ENCODE measurements at places on chromosomes 12 and 14. TPM values are rescaled to one million over a fixed set of nuclear protein-coding genes. Genes with fewer than 3 reads are reported as not detected.

The CCDC177 gene
- total RNA-seq, result not detected

The FAM90A1 gene
- 0.20 TPM for total RNA-seq

The FLRT2 gene
- not detected for total RNA-seq

The PRB2 gene
- total RNA-seq, result not detected

The SYNE3 gene
- total RNA-seq, result 89.5 TPM

The LRRC10 gene
- not detected for total RNA-seq

DNA sequence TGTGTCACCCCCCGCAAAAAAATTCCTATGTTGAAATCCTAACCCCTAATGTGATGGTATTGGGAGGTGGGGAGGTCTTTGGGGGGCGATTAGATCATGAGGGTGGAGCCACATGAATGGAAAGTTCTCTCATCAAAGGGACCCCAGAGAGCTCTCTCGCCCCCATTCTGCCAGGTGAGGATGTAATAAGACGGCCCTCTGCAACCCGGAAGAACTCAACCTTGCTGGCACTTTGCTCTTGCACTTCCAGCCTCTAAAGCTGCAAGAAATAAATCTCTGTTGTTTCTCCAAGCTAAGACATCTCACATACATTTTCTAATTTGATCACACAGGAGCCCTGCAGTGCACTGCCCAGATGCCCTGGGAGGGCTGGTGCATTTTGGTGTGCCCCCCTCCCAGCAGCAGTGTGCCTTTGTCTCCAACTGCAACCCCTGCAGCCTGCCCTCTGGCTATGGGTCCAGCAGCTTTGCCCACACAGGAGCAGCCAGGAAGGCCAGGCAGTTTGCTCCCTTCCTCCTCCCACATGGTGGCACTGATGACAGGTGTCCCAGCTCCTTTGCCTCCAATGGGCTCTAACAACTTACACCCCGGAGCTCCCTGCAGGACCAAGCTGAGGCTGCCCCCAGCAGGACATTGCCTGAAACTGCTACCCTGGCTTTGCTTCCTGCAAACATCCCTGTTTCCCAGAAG lies 59.3 kb downstream of the C14orf132 start:
- H3K4me1 ChIP-seq, result no peaks in the 10 kb centered on the region
- no peaks in the 10 kb centered on the region for H3K36me3 ChIP-seq
- H3K27ac ChIP-seq, result no peak overlapping the region
- DNase-seq, result no peak
- no peak overlapping the region for H3K4me3 ChIP-seq
- no peaks in the 10 kb centered on the region for H3K27me3 ChIP-seq

DNA sequence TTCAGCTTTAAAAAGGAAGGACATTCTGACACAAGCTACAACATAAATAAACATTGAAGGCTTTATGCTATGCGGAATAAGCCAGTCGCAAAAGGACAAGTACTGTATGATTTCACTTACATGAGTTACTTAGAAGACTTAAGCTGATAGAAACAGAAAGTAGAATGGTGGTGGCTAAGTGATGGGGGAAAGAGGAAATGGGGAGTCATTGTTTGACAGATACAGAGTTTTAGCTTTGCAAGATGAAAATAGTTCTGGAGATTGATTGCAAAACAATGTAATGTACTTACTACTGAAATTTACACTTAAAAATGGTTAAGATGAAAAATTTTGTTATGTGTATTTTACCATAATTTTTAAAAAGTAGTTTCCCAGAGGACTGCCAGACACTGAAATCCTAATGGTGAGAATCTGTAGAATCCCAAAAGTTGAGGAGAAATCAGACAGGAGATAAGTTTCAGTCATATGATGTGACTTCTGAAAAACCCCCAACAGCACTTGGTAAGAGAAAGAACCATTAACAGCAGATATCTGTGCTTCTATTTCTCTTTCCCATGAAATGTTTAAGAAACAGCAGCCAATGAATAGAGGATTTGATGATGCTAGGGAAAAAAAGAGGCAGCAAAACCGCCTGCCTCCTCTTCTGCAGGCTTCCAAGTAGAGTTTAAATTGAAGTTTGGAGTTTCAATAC lies 16.6 kb upstream of the CLEC2A start:
- peak overlapping the region; percentile 55 for H3K27ac ChIP-seq
- H3K27me3 ChIP-seq, result peaks cover 4% of the 10 kb centered on the region
- H3K4me3 ChIP-seq, result peak overlapping the region; percentile 1
- H3K36me3 ChIP-seq, result no peaks in the 10 kb centered on the region
- no peak for DNase-seq

DNA sequence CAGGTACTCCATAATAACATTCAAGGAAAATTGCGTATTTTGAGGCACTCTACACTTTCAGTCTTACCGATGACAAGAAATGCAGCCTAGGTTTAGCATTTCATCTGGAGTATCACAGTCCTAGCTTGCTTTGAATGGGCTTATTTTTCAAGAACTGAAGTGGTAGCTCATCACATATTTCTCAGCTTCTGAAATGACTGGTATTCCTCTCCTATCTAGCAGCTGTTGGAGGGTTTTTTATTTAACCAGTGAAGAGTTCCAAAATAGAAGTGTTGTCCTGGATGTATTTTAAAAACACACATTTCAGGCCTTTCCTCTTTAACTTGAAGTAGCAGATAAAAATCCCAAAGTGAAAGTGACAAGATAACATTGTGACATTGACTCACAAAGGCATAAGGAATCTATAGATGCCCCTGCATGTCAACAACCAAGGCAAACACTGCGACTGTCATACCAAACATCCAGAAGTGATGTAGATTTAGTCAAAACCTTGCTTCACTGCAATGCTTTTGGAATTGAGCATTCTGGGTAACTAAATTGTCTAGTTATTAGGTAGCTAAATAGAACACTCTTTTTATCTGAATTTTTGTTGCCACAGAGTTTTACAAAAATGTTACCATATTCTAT lies 182.2 kb upstream of the FBXO33 start:
- H3K27ac ChIP-seq, result no peak overlapping the region
- H3K27me3 ChIP-seq, result no peaks in the 10 kb centered on the region
- no peaks in the 10 kb centered on the region for H3K4me1 ChIP-seq
- H3K36me3 ChIP-seq, result no peaks in the 10 kb centered on the region
- DNase-seq, result no peak
- H3K4me3 ChIP-seq, result no peak overlapping the region

DNA sequence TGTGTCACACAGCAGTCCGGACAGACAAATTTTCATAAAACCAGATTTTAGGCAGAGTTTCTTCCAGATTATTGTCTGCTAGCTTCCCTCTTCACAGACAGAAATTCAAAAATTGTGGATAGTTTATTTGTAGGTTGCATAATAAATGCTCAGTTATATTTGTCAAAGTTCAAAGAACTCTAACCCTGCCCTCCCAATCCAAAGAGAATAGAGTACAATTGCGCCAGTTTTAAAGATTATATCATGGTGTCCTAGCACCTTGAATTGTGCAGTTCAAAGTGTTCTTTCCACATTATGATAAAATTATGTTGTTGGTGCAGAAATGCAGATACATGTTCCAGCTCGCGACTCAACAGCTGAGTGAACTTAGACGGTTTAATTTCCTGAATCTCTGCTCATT lies 263.1 kb downstream of the PRKD1 start:
- no peaks in the 10 kb centered on the region for H3K36me3 ChIP-seq
- no peak overlapping the region for H3K27ac ChIP-seq
- H3K27me3 ChIP-seq, result no peaks in the 10 kb centered on the region
- no peak overlapping the region for H3K4me3 ChIP-seq
- no peak for DNase-seq

- H3K4me1 ChIP-seq, result no peaks in the 10 kb centered on the region
- H3K36me3 ChIP-seq, result peaks cover 2% of the 10 kb centered on the region
- H3K27me3 ChIP-seq, result no peaks in the 10 kb centered on the region
Observed at GRCh38 chr14:65555358-65555757, 142.8 kb downstream of the FUT8 start.

- DNase-seq, result no peak
- H3K27ac ChIP-seq, result no peak overlapping the region
- H3K27me3 ChIP-seq, result no peaks in the 10 kb centered on the region
- peaks cover 17% of the 10 kb centered on the region for H3K36me3 ChIP-seq
- H3K4me1 ChIP-seq, result peaks cover 49% of the 10 kb centered on the region
Observed at GRCh38 chr14:71395151-71395604, 487.9 kb downstream of the PCNX1 start.

- peak overlapping the region; percentile 61 for H3K27ac ChIP-seq
- peaks cover 77% of the 10 kb centered on the region for H3K4me1 ChIP-seq
- H3K36me3 ChIP-seq, result peaks cover 33% of the 10 kb centered on the region
Observed at GRCh38 chr14:92582706-92583452, 69.3 kb downstream of the RIN3 start.

DNA sequence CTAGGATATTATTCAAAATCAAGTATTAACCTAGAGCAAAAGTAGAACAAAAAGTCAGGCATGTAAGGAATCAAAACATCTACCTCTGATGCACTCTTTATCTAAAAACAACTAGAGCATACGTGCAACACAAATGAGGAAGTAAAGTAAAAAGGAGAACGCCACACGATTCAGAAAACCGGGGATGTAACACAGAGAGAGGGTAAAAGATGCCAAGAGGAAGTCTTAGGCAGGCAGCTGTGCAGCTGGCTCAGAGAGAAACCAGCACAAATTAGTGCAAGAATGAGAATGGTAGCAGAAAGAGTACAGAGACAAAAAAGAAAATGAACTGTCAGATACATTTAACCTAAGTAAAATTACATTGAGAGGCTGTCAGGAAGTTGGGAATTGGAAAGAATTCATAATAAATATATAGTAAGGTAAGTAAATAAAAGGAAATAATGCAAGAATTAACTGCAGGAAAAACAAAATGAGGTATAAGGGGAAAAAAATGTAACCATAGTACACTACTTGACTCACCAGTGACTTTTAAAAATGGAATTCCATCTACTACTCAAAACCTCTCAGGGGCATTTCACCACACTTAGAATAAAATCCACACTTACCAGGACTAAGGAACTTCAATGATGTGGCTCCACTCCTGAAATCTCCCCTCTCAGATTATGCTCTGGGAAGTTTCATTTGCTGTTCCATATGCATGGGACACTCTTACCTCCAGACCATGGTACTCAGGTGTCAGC lies 17.1 kb downstream of the BCAT1 start:
- peaks cover 3% of the 10 kb centered on the region for H3K4me1 ChIP-seq
- H3K27ac ChIP-seq, result no peak overlapping the region
- H3K4me3 ChIP-seq, result no peak overlapping the region
- H3K27me3 ChIP-seq, result peaks cover 13% of the 10 kb centered on the region

GRCh38 chr12:65535946-65536345 lies 257.5 kb downstream of the MSRB3 start:
- no peaks in the 10 kb centered on the region for H3K27me3 ChIP-seq
- H3K4me1 ChIP-seq, result no peaks in the 10 kb centered on the region
- no peak for DNase-seq
- H3K36me3 ChIP-seq, result no peaks in the 10 kb centered on the region

GRCh38 chr12:13116259-13116658 lies 12.8 kb upstream of the GSG1 start:
- no peak for DNase-seq
- no peaks in the 10 kb centered on the region for H3K36me3 ChIP-seq
- H3K4me3 ChIP-seq, result no peak overlapping the region
- H3K27me3 ChIP-seq, result peaks cover 24% of the 10 kb centered on the region

DNA sequence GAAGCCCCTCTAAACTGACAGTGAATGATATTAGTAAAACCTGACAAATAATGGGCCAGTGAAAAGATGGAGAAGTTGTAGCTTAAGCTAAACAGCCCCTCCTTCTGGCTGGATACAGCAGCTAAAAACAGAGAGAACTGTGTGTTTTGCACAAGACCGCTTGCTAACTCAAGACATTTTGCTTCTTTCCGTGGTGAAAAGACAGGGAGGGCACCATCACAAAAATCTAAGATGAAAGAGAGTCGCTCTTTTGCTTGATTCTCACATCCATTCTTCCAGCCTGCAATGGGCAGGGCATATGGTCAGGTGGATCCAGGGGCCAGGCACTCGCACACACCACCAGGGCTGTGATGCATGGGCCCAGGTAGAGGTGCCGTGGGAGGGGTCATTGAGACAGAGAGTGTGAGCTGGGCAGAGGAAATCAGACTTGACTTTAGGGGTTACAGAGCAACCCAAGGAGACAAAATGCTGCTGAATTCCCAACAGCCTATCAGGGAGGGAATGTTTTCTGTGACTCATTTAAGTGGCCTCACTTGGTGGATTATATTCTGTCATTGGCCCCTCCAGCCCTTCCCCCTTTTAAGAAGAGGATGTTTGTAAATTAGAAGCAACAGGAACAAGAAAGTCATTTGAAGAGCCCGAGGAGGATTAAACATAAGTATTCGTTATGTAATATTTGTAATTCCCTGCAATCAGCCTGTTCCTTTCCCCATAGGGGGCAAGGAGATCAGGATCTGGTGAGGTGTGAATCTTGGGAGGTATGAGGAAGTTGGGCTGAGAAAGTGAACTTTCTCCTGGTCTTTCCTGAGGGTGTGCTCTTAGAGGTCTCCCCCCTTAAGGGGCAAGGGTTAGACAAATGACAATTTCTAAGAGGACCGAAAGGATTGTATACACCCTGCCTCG lies 12.3 kb downstream of the EMP1 start:
- no peak for DNase-seq
- H3K27me3 ChIP-seq, result no peaks in the 10 kb centered on the region
- peaks cover 26% of the 10 kb centered on the region for H3K36me3 ChIP-seq
- no peak overlapping the region for H3K4me3 ChIP-seq

DNA sequence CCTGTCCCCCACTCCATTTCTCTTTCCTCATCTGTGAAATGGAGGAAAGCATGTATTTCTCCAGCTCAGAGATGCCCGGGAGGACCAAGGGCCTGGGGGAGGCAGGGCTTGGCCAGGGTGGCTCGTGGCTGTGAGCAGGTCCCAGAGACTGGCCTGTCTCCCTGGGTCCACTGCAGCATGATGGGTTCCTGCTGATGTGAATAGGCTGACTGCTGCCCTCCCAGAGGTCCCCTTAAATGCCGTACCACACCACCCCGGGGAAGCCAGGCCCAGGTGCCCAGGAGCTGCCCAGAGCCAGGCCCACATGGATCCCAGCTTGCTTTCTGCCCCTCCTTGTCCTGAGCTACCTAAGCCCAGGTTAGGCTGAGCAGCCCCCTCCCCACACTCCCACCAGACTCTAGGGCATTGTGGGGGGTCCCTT lies 158.2 kb upstream of the C14orf180 start:
- no peak overlapping the region for H3K4me3 ChIP-seq
- H3K27me3 ChIP-seq, result peaks cover 10% of the 10 kb centered on the region
- no peak overlapping the region for H3K27ac ChIP-seq
- H3K4me1 ChIP-seq, result no peaks in the 10 kb centered on the region

- H3K27me3 ChIP-seq, result peaks cover 27% of the 10 kb centered on the region
- H3K4me3 ChIP-seq, result no peak overlapping the region
- H3K27ac ChIP-seq, result no peak overlapping the region
- DNase-seq, result no peak
Observed at GRCh38 chr14:23359722-23360447, 5.1 kb downstream of the EFS start.

DNA sequence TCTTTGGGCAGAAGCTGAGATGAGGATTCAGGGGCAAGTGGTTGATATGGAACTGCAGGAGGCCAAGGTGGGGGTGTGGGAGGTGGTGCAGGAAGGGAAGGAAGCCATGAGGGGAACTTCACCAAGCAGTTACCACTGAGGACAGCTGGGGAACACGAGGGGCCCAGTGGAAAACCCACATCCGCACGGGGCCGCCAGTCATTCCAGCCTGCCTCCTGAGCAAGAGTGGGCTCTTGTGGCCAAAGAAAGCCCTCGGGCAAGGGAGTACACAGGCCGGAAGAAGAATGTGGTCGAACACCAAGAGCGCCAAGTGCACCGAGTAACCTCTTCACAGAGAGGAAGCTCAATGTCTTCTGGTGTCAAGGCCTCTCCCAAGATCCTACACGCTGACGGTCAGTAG lies 252.2 kb upstream of the FOXN3 start:
- peak; percentile 22 for DNase-seq
- peaks cover 13% of the 10 kb centered on the region for H3K4me1 ChIP-seq
- H3K4me3 ChIP-seq, result no peak overlapping the region
- H3K36me3 ChIP-seq, result peaks cover 3% of the 10 kb centered on the region

GRCh38 chr12:3809357-3810015 lies 56.6 kb upstream of the CRACR2A start:
- no peak overlapping the region for H3K4me3 ChIP-seq
- no peak for DNase-seq
- H3K4me1 ChIP-seq, result peaks cover 5% of the 10 kb centered on the region
